ENCODE measurements at places on chromosomes 6 and 20.

DNA sequence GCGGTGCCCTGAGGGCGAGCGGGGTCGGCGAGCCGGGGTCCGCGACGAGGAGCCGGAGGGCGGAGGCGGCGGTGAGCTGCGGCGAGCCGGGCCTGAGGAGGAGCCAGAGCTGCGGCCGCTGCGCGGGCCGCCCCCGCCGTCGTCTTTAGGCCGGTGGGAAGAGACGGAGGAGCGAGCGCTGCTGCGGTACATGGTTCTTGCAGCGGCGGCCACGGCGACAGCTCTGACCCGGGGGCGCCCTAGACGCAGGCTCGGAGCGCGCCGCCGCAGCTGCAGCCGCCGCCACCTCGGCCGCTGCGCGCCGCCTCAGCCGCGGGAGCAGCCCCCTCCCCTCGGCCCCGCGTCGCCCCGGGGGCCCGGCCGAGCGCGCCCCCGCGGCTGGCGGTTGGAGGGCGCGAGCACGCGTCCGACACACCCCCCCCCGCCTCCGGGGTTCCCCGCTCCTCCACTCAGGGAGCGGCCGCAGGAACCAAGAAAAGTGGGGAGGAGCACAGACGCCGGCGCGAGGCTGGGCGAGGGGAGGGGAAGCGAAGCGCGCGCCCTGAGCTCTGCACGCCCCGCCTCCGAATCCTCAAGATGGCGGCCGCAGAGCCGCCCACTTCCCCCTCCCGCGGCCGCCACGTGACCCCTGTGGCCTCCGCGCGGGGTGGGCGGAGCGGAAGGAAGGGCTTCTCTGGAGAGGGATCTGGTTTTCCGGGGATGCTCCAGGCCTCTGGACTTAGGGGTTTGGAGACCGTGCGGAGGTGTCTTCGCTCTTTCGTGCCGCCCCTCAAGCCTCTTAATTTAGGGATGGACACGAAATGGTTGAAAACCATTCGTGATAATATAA, at the start of gene ZNF318:
TSS of gene ZNF318 (minus strand) at position 474 of the 829 bp plus-strand sequence. CDS start at position 192, 282 bp downstream.
- peak; percentile 99 for DNase-seq

GRCh38 chr6:143149771-143150170, 89.1 kb downstream of the AIG1 start:
- DNase-seq, result no peak

DNA sequence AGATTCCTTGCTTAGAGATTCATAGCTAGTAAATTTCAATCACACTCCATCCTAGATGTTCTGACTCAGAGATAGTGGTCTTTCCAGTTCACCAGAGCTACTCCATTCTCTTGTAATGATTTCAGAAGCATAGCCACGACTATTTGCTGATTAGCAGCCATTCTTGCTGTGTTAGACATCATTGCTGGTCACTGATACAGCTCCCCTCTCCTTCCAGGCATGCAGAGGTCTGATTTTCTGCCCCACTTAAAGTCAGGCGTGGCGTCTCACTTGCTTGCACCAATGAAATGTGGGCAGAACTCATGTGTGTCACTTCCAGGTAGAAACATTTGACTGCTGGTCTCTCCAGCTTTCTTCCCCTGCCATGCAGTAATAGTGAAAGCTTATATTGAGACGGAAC, 168.9 kb upstream of the JARID2 start:
- peak; percentile 22 for DNase-seq

DNA sequence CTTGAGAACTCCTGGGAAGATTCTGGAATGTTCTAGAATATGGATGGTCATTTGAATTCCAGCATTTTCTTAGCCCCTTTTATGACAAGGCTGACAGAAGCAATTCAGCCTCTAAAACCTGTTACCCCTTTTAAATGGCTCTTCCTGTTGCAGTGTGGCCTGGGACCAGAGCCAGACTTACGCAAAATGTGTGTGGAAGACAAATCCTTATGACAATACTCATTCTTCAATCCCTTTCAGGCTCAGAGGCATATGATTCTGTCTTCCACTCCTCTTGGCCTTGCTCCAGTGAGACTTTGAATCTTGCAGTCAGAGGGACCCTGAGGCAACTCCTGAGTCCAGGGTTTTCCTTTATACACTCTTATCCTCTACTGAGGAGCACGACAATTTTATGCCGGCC, 287.0 kb downstream of the CLIC5 start:
- DNase-seq, result peak; percentile 36

DNA sequence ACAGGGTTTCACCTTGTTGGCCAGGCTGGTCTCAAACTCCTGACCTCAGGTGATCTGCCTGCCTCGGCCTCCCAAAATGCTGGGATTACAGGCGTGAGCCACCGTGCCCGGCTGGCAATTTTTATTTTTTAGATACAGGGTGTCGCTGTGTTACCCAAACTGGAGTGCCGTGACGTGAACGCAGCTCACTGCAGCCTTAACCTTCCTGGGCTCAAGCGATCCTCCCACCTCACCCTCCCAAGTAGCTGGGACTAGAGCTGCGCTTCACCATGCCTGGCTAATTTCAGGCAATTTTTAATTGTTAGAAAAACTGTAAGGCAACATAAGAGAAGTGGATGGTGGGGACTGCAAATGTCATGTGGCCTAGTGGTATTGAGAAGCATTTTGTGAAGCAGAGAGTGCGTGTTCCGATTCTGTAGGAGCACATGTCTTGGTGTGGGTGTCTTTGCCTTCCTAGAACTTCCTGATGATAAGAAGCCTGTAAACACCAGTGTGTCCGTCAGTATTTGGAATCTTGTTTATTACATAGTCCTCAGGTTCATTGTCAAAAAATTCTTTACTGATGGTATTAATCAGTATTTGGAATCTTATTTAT, 18.0 kb downstream of the JARID2 start:
- no peak for DNase-seq

DNA sequence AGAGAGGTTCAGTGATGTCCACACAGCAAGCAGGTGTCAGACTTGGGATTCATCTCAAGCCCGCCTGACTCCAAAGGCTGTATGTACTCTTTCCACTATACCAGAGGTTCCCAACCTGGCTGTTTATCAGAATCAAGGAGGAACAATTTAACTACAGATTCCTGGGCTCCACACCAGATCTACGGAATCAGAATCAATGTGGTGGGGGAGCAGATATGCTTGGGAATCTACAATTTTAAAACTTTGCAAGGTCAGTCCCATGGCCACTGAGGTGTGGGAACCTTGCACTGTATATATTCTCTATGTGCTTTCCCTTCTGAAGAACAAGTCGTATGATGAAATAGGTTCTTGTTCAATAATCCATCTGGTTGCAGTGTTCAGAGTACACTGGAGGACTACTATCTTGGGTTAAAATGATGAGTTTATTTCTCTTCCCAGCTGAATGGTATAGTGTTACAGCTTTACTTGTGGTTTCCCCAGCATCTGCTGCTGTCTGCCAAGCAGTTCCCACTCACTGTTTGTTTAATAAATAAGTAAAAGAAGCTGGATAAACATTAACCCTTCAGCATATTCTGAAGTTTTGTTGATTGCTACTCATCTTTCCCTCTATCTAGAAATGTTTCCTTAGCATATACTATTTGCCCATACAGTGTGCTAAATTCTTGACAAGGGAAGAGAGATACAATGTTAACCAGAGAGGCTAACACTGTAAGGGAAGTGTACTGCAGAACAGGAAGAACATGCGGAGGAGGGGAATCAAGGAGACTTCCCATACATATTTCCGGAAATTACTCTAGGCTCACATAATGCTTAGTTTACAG, 9.9 kb downstream of the TTI1 start:
- DNase-seq, result peak; percentile 63
